Tibial artery (tissue), 4 donors: ENCODE measurements at places on chromosomes 16 and 17.

DNA sequence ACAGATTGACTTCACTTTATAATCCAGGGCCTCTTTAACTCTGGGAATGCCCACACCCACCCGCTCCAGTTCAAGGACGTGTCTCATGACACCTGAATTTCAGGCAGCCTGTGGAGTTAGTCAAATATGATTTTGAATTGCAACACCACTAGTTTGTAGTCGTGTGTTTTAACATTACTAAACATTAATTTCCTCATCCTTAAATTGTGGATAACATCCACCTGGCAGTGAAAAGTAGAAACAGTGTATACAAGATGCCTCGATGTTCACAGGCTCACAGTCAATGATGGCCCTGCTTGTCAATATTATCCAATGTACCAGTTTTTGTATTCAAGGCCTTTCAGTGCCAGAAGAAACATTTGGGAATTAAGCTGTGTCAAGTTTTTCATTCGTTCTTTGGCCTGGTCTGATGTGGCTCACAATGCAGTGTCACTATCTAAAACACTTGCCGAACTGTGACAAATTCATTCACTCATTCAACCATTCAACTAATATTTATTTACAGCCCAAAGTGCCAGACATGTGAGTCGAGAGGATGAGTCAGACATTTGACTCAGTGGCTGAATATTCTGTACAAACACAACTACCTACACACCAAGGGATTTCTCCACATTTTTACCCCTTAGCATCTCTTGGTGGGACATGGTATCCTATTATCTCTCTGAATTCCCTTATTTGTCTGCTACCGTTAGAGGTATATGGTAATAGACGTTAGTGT lies 1.4 kb downstream of the MEIOB start:
- no peak for DNase-seq
- H3K4me3 ChIP-seq, result no peak overlapping the region
- H3K27ac ChIP-seq, result no peak overlapping the region
- no peaks in the 10 kb centered on the region for H3K4me1 ChIP-seq
- H3K27me3 ChIP-seq, result peaks cover 29% of the 10 kb centered on the region

GRCh38 chr17:73363442-73364154 lies 51.8 kb upstream of the CDC42EP4 start:
- no peak for DNase-seq
- H3K36me3 ChIP-seq, result no peaks in the 10 kb centered on the region
- no peaks in the 10 kb centered on the region for H3K27me3 ChIP-seq
- no peak overlapping the region for H3K4me3 ChIP-seq
- no peak overlapping the region for H3K27ac ChIP-seq

DNA sequence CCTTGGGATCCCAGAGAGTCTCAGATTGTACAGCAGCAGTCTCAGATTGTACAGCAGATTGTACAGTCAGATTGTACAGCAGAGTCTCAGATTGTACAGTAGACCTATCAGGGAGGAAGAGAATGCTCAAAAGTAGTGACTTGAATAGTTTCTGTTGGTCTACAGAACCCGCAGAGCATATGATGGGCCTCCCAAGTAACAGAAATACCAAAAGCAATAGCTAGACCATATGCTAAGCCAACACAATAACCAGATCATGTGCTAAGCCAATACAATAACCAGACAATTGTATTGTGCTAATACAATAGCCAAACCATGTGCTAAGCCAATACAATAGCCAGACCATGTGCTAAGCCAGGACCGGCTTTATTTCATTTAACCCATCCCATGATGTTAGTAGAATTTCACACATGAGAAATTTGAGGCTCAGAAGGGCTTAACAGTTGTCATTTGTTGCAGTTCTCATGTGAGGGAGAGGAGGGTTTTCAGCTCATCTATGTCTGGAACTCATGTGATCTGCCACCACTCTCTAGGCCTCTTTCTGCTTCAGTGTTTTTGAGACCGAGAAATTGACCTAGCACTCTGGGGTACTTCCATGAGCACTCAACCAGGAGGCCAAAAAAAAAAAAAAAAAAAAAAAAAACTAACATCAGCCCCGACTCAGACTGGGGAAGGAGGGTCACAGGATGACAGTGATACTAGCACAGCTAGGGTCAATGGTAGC lies 144.0 kb downstream of the SOX9 start:
- H3K36me3 ChIP-seq, result no peaks in the 10 kb centered on the region
- H3K27ac ChIP-seq, result no peak overlapping the region
- H3K4me1 ChIP-seq, result no peaks in the 10 kb centered on the region
- H3K4me3 ChIP-seq, result no peak overlapping the region
- no peak for DNase-seq
- H3K27me3 ChIP-seq, result no peaks in the 10 kb centered on the region

DNA sequence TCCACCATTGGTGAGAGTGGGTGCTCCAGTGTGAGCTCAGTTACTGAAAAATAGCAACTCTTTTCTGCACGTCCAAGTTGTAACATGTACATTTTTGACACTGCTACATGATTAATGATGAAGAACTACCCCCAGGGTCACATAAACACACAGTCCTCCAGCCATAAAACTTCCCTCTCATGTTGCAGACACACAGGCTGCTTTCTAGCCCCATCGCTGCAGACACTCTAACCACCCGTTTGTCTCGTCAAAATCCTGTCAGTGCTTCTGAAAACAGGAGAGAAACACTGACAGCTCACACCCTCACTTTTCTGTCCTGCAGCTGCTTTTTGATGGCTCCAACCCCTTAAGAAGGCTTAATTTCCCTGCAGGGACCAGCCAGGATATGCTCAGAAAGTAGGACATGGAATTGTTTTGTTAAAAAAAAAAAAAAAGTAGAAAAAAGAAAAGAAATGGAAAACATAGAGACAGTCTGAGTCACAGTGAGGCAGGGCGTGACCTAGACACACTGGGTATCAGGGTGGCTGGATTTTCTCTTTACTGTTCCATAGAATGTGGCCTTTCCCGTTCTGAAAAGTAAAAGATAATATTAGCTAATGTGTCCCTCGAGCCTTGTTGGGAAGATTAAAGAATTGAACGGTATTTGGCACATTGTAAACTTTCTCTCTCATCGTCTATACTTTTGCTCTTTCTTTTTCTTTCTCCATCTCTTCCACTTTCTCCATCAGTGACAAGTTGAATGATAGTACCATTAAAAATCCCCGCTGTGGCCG lies 20.7 kb upstream of the CCL5 start:
- no peaks in the 10 kb centered on the region for H3K27me3 ChIP-seq
- DNase-seq, result no peak

- H3K27me3 ChIP-seq, result no peaks in the 10 kb centered on the region
- H3K36me3 ChIP-seq, result no peaks in the 10 kb centered on the region
- no peak overlapping the region for H3K4me3 ChIP-seq
- peaks cover 5% of the 10 kb centered on the region for H3K4me1 ChIP-seq
- no peak for DNase-seq
Measured at GRCh38 chr16:87243478-87243877, 73.7 kb downstream of the C16orf95 start.

- H3K36me3 ChIP-seq, result peaks cover 16% of the 10 kb centered on the region
- no peak for DNase-seq
- no peaks in the 10 kb centered on the region for H3K4me1 ChIP-seq
- H3K27me3 ChIP-seq, result no peaks in the 10 kb centered on the region
Measured at GRCh38 chr17:72882426-72882825, 210.1 kb downstream of the SLC39A11 start.

DNA sequence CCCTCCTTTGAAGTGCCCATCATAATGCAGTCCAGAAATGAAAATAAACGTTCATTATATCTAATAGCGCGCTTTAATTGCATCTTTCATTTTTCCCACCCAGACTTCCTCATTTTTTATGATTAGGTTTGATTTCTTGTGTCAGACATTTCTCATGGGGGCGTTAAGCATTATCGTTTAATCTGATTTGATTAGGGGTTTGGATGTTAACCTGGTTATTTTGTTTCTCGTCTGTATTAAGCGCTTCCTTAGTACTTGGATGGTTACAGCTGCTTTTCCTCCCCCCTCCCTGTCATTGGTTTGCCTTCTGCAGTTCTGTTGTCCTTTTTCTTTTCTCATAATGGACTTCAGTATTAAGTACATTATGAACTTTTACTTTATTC lies 540 bp downstream of the MFSD11 start:
- peaks cover 38% of the 10 kb centered on the region for H3K4me1 ChIP-seq
- H3K4me3 ChIP-seq, result peak overlapping the region; percentile 89
- peak overlapping the region; percentile 100 for H3K27ac ChIP-seq
- DNase-seq, result no peak

DNA sequence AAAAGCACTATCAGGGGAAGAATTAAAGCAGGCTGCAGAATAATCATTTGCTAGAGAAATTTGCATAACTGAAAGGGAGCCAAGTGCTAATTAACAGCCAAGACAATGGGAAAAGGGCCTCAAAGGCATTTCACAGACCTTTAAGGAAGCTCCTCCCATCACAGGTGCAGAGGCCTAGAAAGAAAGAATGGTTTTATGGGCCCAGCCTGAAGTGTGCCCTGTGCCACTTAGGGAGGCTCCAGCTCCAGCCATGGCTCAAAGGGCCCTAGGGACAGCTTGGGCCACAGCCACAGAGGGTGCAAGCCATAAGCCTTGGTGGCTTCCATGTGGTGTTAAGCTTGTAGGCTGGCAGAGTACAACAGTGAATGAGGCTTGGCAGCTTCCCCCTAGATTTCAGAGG lies 50.1 kb downstream of the RNF112 start:
- no peak overlapping the region for H3K4me3 ChIP-seq
- H3K27me3 ChIP-seq, result no peaks in the 10 kb centered on the region
- no peaks in the 10 kb centered on the region for H3K36me3 ChIP-seq
- H3K4me1 ChIP-seq, result no peaks in the 10 kb centered on the region
- H3K27ac ChIP-seq, result no peak overlapping the region

- no peak for DNase-seq
- no peaks in the 10 kb centered on the region for H3K27me3 ChIP-seq
- H3K36me3 ChIP-seq, result no peaks in the 10 kb centered on the region
- H3K27ac ChIP-seq, result no peak overlapping the region
- H3K4me3 ChIP-seq, result no peak overlapping the region
Measured at GRCh38 chr16:78244131-78244895, 144.9 kb downstream of the WWOX start.

DNA sequence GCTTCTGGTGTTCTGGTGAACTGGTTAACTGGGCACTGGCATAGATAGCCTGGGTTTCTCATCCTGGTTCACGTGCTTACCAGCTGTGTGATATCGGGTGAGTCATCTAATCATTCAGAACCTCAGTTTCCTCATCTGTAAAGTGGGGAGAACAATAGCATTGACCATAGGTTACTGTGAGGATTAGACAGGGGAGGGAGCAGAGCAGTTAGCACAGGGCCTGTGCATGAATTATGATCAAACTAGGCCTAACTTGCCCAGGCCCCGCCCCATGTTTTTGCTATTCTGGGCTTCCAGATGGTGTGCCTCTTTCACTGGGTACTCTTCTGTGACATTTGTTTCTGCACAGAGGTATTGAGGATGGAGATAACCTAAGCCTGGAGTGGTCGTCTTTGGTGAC lies 4.6 kb upstream of the KLHL36 start:
- H3K4me3 ChIP-seq, result no peak overlapping the region
- DNase-seq, result no peak
- no peaks in the 10 kb centered on the region for H3K36me3 ChIP-seq
- H3K27me3 ChIP-seq, result no peaks in the 10 kb centered on the region

DNA sequence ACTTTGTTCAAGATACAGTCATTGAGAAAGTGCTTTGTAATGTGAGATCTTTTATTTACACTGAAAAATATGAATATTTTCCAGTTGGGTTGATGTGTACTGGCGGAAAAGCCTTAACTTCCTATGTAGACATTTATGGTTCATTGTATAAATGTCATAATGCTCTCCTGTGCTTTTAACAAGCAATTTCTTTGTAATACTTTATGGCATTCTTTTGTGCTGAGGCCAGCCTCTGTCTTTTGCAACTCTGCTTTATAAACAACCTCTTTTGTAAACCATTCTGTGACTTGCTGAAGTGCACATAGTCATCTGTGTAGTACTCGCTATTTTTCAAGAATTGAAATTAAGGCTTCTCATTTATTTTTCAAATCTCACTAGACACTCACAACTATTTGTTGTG lies 291.2 kb downstream of the CDH11 start:
- H3K4me3 ChIP-seq, result no peak overlapping the region
- no peaks in the 10 kb centered on the region for H3K27me3 ChIP-seq

DNA sequence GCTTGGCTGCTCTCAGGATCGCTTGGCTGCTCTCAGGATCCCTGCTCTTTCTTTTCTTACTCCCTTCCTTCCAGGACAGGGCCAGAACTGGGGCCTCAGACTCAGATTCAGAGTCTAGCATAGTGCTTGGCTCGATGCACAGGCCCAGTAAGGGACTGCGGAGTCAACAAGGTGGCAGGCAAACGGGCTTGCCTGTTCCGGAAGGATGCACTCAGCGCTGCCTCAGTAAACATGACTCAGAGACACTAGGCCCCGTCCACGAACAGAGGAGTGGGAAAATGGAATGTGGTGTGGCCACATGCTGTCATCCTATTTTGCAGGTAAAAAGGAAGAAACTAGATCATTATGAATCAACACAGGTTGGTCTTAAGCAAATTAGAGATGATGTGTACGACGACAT lies 9.8 kb downstream of the SPHK1 start:
- H3K27me3 ChIP-seq, result no peaks in the 10 kb centered on the region
- H3K4me3 ChIP-seq, result no peak overlapping the region
- H3K36me3 ChIP-seq, result peaks cover 33% of the 10 kb centered on the region
- no peaks in the 10 kb centered on the region for H3K4me1 ChIP-seq

GRCh38 chr17:76683921-76684745 lies 26.6 kb downstream of the MXRA7 start:
- no peak overlapping the region for H3K27ac ChIP-seq
- H3K36me3 ChIP-seq, result peaks cover 53% of the 10 kb centered on the region
- no peak overlapping the region for H3K4me3 ChIP-seq
- no peaks in the 10 kb centered on the region for H3K27me3 ChIP-seq
- H3K4me1 ChIP-seq, result peaks cover 6% of the 10 kb centered on the region

DNA sequence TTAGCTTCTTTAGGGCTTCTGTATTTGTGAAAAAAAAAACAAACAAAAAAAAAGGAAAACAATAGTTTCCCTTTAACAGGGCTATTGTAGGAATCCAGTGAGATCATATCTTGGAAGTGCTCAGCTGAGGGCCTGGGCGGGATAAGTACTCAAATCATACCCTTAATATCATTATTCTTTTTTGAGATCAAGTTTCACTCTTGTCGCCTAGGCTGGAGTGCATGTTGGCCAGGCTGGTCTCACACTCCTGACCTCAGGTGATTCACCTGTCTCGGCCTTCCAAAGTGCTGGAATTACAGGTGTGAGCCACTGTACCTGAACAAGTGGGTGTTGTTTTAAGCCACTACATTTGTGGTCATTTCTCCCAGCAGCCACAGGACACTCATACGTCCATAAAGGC lies 87.0 kb downstream of the CDH13 start:
- H3K4me3 ChIP-seq, result no peak overlapping the region
- no peaks in the 10 kb centered on the region for H3K4me1 ChIP-seq
- no peak for DNase-seq
- no peak overlapping the region for H3K27ac ChIP-seq
- H3K36me3 ChIP-seq, result no peaks in the 10 kb centered on the region

GRCh38 chr16:57962756-57963155 lies 8.2 kb downstream of the CNGB1 start:
- no peaks in the 10 kb centered on the region for H3K36me3 ChIP-seq
- no peaks in the 10 kb centered on the region for H3K27me3 ChIP-seq
- no peak for DNase-seq
- no peaks in the 10 kb centered on the region for H3K4me1 ChIP-seq

- no peaks in the 10 kb centered on the region for H3K4me1 ChIP-seq
- peaks cover 55% of the 10 kb centered on the region for H3K27me3 ChIP-seq
- H3K27ac ChIP-seq, result no peak overlapping the region
- no peaks in the 10 kb centered on the region for H3K36me3 ChIP-seq
- no peak overlapping the region for H3K4me3 ChIP-seq
Measured at GRCh38 chr16:1030473-1030901, 42.1 kb upstream of the SSTR5 start.

GRCh38 chr17:49193513-49194296 lies 16.7 kb downstream of the GNGT2 start:
- no peaks in the 10 kb centered on the region for H3K36me3 ChIP-seq
- H3K4me3 ChIP-seq, result peak overlapping the region; percentile 99
- DNase-seq, result peak; percentile 77
- H3K4me1 ChIP-seq, result peaks cover 15% of the 10 kb centered on the region
- no peaks in the 10 kb centered on the region for H3K27me3 ChIP-seq

- H3K4me3 ChIP-seq, result no peak overlapping the region
- no peaks in the 10 kb centered on the region for H3K36me3 ChIP-seq
Measured at GRCh38 chr16:61421111-61421510, 615.1 kb downstream of the CDH8 start.
